AG04450 (cell line): ENCODE measurements at places on chromosomes 1 and 21. TPM values are rescaled to one million over a fixed set of nuclear protein-coding genes. Genes with fewer than 3 reads are reported as not detected.

DNA sequence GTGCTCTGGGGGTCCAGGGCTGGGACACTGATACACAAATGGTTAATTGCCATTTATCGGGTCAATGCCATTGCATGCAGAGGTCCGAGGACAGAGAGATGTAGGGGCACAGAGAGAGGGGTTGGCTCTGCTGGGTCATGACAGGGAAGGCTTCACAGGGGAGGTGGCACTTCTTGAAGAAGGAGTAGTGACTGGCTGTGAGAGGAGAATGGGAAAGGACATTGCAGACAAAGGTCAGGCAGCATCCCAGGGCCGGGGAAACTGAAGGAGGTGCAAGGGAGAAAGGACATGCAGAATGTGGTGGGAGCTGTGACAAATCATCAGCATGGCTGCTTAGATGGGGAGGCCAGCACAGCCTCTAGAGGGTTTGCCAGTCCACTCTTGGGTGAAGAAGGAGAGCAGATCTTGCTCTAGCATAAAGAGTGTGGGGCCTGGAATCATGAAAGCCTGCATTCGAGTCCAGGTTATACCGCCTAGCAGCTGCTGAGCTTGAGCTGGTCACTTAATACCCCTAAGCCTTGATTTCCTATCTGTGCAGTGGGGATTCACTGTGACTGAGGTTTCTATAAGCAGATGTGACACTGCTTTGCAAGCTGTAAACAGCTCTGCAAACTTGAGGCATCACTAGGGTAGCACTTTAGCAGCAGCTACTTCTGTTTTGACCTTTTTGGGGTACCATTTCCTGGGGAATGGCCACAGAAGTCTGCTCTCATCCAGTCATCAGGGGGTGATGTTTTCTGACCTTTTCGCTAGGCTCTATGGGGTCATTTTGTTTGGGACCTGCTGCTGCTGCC, 59.2 kb upstream of the EPS8L3 start:
- DNase-seq: no peak

DNA sequence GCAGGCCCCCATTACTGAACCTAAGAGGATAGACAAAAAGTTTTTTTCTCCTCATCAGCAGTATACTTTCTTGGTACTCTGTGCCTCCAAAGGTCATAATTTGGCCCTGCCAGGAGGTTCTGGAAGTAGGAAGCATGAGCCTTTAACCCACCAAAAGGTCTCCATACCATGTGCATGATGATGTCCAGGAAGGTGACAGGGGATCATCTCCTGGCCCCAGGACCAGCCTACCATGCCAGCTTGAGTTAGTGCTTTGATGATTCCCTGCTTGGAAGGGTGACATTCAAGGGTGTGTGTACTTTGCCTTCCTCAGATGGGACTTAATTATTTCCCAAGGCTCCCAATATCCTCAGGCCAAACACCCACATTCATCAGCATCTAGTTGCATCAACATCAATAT, 6.3 kb upstream of the SPRR1A start:
- no peak for DNase-seq

GRCh38 chr21:15687208-15687607, 42.6 kb upstream of the USP25 start:
- no peak for DNase-seq

AMPD1 gene
- polyA plus RNA-seq: not detected in 2 replicates

- DNase-seq: no peak
Observed at GRCh38 chr1:28578696-28579218, 13.3 kb upstream of the RAB42 start.

MFAP2 gene
- polyA plus RNA-seq: 30.9 and 43.9 TPM in 2 replicates

- no peak for DNase-seq
Observed at GRCh38 chr1:30684881-30685795, 38.2 kb downstream of the MATN1 start.

- DNase-seq: no peak
Observed at GRCh38 chr1:209741193-209741592, 14.7 kb upstream of the TRAF3IP3 start.

DNA sequence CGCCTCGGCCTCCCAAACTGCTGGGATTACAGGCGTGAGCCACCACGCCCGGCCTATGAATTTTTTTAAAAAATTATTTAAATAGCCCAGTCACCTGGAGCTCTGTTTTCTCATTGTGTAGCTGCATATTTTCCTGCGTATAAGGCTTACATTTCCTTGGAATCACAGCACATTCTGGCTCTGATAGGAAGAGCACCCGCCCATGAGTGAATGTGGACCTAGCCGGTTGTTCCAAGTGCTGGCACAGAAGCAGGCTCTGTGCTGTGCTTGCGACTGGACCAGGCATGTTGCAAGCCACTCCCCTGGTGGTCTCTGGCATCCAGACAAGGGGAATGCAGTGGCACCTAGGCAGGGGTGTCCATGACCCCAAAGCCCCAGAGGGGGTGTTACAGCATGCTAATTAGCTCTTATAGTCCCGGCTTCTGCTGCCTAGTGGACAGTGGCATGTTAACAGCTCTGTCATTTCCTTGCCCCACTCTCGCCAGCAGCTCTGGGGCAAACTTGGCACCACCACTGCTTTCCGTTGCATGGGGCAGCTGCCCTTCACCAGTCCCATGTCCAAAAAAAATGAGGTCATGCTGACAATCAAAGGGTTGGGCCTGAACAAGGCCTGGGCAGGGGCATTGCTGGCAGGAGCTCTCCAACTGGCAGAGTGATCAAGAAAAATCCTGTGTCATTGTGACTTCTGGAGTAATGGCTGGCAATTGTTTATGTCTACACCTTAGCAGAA, 5.2 kb upstream of the VTCN1 start:
- DNase-seq: no peak

DNA sequence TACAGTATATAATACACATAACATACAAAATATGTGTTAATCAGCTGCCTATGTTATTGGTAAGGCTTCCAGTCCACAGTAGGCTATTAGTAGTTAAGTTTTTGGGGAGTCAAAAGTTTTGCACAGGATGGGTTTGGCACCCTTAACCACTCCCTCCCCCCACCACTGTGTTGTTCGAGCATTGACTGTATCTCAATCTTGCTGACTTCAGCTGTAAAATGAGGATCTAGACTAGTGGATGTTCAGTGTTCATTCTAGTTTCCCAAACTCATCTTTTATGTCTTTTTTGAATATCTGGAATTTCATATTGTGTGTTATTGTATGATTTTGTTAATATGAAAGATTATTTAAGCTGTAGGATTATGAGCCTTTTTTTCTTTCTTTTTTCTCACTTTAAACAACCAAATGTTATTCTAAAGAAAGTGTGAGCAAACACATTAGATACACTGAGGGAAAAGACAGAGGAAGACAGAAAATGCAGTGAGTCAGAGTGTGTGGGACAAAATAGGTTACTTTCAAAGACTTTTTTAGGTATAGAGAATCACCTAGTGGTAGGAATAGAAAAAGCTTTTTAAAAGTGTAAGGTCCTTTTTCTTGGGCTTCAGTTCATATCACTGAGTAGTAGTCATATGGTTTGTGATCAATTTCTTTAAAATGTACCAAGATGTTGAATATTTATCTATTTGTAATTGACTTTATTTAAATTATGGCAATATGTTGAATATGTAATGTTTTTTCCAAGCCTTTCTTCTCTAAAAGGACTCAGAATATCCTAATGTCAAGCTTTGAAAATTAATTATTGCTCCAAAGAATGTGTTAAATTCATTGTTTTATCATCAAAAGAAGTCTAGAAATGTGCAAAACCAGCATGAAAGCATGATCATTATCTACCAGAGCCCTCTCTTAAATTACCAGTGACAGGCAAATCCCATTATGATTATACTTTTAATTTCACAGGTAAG, 17.9 kb upstream of the CENPF start:
- DNase-seq: peak; percentile 26

DNA sequence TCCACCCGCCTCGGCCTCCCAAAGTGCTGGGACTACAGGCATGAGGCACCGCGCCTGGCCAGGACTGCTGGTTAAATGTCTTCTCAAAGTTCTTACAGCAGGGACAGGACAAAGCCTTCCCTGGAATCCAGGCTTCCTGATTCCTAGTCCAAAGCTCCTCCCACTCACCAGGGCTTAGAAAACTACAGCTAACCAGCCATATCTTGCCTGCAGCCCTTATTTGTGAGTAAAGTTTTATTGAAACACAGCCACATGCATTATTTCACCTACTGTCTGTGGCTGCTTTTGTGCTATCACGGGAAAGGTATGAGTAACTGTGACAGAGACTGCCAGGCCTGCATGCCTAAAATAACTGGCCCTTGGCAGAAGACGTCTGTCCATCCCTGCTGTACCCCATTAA, 24.4 kb downstream of the TMCO4 start:
- no peak for DNase-seq

DNA sequence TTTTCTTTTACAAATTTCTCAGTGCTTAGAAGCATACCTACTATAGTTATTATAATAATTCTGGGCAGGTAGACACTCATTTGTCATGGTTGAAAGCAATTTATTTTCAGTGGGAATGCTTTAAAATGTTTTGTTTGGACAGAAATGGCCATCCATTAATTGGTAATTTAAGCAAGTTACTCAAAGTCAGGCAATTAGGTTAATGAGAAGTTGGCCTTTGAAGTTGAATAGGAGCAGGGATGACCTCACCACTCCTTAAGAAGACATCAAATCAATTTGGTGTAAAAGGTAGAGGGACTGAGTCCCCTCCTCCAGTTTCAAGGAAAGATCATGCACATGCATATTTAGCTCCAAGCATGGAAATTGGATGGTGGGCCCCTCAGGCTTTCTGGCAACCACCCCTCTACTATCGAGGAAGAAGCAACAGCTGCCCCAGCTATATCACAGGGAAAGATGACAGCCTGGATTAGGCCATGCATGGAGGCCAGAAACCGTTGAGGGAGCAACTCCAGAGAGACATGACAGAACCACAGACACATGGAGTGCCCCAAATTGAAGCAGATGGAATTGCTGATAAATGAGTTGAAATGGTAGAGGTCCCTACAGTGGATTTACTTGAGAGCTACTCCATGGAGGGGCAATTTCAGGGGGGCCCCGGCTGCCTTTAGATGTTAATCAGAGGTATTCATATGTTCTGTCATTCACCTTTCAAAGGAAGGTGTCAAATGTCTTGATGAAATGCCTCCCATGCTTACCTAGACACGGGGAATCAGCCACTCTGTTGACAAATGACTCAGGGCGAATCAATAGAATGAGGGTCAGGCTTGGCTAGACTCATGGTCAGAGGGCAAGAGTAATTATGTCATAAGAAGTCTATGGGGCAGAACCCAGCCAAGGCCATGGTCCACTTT, 26.7 kb downstream of the HLX start:
- DNase-seq: no peak

DNA sequence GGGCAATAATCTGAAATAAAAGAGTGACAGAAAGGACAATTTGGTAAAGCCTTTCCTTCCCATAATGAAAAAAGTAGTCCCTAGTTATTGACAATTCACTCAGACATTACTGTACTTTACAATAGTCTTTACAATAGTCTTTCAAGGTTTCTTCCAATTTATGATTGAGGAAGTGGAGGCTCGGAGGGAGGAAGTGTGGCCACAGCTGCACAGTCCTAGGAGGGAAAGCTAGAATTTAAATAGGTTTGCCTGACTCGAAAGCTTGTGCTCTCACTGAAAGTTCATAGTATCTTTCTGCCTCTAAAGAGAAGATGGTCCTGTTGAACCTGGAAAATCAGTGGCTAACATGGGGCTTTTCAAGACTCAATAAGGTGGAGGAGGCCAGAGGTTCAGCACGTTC, 203.2 kb downstream of the SDCCAG8 start:
- DNase-seq: no peak

GRCh38 chr1:218439541-218440295, 94.6 kb downstream of the TGFB2 start:
- DNase-seq: no peak

VANGL2 gene
- polyA plus RNA-seq: 3.4 TPM in 2 replicates

- no peak for DNase-seq
Observed at GRCh38 chr1:15727424-15727823, 8.6 kb upstream of the SLC25A34 start.

DNA sequence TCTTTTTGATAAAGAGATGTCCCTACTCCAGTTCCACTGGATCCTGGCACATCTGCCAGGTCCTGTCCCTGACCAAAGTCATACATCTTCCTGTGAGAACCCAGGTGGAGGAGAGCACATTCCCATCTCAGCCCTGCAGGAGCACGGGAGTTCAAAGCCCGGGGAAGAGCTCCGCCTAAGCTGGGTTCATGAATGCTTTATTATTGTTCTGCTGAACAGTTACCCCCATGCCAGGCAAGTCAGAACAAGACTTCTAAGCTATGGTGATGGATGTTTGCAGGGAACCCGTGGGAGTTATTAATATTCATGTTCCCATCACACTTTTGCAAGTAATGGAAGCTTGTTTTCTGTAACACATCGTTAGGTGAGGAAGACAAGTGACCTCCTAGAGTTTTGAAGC, 62.9 kb downstream of the SEC16B start:
- no peak for DNase-seq

VASH2 gene
- 4.2 and 5.9 TPM in 2 replicates for polyA plus RNA-seq

PFKL gene
- 44.3 and 59.1 TPM in 2 replicates for polyA plus RNA-seq

DNA sequence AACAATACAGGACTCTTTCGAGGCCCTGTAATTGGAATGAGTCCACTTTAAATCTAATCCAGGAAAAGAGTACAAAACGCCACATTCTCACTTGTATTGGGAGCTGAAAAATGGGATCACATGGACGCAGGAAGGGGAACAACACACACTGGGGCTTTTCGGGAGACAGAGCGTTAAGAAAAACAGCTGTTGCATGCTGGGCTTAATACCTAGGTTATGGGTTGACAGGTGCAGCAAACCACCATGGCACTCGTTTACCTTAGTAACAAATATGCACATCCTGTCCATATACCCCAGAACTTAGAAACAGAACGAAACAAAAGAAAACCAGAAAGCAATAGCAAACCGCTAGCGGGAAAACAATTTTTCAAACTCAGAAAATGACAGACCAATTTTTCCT, 1532.7 kb upstream of the TPTE start:
- DNase-seq: no peak

- no peak for DNase-seq
Observed at GRCh38 chr1:105399716-105400115, 1650.0 kb downstream of the AMY1C start.

- DNase-seq: no peak
Observed at GRCh38 chr21:44696572-44696971, 400 bp upstream of the KRTAP10-12 start.
